ENCODE measurements at places on chromosomes 2 and 18.

DNA sequence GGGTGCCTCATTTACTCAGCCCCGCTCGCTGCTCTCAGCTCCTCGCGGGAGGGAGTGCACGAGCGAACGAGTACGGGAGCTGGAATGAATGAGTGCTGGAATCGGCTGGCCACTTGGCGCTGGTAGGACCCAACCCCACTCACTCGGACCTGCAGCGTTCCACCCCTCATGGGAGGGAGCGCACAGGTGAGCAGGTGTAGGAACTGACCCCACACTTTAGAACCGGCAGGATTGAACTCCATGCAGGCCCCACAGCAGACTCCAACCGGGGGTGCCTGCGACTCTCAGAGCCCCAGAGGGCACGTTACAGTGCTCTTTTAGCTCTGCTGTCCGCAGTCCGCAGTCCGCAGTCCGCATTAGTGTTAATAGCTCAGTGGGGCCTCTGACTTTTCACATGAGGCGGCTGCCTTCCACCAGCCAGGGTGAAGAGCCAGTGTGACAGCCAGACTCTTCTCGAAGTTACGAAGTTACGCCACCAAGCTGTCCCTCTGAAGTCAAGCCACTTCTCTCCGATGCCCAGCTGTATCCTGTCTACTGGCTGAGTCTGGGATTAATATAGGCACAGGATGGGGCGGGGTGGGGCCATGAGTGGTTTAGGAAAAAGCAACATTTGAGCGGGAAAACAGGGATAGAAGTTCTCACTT, 102.7 kb upstream of the ARHGAP15 start:
- no peaks in the 10 kb centered on the region for H3K27me3 ChIP-seq
- no peaks in the 10 kb centered on the region for H3K36me3 ChIP-seq
- peak; percentile 40 for DNase-seq
- H3K4me1 ChIP-seq: no peaks in the 10 kb centered on the region
- no peak overlapping the region for H3K27ac ChIP-seq

DNA sequence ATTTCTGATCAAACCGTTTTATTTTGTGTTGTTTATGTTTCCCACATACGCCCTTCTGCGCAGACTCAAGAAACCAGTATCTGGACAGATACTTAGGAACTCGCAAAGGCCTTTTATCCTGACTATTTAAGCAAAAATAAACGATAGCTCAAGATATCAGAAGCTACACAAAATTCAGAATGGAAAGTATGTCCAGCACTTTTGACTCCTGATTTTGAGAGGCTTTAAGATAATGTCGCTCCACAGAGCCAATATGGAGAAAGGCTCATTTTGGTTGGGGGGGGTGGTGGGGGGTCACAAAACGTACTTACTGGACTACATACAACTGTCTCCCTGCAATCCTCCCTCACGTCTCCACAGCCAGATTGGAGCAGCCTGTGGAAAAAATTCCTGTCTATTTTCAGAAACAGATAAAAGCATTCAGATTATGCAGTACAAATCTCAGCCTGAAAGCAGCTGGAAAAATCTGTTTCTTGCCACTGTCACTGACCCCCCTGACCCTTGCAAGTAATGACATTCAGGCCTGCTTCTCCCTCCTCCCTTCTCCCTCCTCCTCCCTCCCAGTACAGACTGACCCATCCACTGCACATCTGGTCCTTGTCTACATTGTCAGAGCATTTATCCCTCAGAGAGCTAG, 34.9 kb upstream of the LCLAT1 start:
- DNase-seq: no peak
- H3K36me3 ChIP-seq: no peaks in the 10 kb centered on the region
- no peaks in the 10 kb centered on the region for H3K4me1 ChIP-seq
- peak overlapping the region; percentile 69 for H3K27ac ChIP-seq
- no peak overlapping the region for H3K4me3 ChIP-seq

DNA sequence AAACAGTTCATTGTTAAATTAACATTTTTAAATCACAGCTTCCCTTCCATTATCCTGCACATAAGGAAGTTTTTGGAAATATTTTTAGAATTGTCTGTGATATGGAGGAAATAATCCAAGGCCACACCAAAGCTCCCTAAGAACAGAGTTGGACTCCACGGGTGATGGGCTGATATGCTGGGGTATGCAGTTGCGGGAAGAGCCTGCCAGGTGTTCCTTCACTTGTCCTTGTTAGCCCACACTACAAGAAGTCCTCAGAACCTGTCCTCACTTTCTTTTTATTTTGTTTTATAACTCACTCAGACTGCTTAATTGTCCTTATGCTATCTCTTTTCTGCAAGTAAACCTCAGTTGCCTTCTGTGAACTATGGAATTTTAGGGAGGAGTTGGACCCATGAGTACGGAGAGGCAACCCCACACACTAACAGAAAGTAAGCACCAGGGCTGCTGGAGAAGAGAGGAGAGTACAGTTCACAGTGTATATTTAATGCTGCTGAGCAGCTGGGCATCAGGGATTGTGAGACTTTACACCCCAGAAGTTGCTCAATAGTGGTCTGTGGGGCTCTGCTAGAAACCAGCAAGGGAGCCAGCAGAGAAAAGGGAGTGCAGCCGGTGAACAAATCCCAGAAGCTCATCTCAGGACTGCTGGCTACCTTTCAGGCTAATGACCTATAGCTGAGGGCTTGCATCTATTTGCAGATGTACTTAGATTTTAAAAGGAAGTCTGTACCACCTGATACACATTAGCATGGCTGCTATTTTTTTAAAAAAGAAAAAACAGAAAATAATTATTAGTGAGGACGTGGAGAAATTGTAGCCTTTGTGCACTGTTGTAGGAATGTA, 280.1 kb upstream of the STON1 start:
- no peak for DNase-seq
- no peaks in the 10 kb centered on the region for H3K36me3 ChIP-seq
- H3K27me3 ChIP-seq: no peaks in the 10 kb centered on the region
- H3K4me1 ChIP-seq: no peaks in the 10 kb centered on the region
- no peak overlapping the region for H3K27ac ChIP-seq

DNA sequence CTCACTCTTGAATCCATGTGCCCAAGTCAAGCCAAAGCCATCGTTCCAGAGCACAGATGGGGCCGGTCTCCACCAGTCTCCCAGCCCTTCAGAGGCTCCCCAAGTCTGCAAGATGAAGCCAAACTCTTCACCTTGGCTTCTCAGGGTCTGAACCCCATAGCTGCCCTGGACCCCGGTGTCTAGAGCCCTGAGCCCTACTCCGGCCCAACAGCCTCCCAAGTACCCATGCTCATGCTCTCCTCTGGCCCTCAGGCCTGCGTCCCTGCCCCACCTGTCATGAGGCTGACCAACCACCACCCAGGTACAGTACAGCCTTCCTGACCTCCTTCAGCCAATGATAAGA, 46.0 kb downstream of the ZNF516 start:
- no peaks in the 10 kb centered on the region for H3K36me3 ChIP-seq
- no peak for DNase-seq
- no peak overlapping the region for H3K4me3 ChIP-seq
- H3K4me1 ChIP-seq: no peaks in the 10 kb centered on the region
- no peak overlapping the region for H3K27ac ChIP-seq
